ENCODE measurements at places on chromosomes 5 and 9.

DNA sequence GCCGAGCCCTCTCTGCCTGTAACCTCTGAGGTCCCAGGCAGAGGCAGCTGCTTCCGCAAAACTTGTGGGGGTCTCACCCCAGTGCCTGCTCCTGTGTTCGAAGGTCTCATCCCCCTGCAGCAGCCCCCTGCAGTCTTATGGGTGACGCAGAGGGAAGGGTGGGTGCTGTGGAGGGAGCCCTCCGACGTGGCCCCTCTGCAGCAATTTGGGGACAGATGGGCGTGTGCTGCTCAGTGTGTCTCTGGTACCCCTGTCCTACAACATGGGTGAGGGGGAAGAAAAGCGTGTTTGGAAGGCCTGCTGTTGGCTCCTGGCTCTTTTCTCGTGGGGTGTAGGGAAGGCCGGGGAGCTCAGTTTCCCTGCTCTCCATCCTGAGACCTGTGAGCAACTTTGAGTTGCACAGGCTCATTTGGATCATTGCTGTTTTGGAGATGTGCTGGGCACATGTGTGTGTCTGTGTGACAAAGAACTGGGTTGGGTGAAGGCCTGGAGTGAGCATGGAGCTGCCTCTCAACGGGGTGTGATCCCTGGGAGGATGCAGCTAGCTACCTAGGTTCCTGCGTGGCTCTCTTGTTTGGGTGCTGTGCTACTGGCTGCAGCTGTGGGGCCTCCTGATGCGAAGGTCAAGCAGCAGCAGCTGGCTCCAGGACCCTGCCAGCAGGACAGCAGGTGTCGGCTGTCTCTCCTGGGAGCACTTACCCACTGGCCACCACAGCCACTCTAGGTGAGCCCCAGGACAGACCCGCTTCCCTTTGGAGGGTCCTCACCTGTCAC is 179.6 kb upstream of the PITX1 start:
- no peak for DNase-seq

- no peak for DNase-seq
These were observed 3.3 kb upstream of the RALGDS start for GRCh38 chr9:133124123-133124906.

DNA sequence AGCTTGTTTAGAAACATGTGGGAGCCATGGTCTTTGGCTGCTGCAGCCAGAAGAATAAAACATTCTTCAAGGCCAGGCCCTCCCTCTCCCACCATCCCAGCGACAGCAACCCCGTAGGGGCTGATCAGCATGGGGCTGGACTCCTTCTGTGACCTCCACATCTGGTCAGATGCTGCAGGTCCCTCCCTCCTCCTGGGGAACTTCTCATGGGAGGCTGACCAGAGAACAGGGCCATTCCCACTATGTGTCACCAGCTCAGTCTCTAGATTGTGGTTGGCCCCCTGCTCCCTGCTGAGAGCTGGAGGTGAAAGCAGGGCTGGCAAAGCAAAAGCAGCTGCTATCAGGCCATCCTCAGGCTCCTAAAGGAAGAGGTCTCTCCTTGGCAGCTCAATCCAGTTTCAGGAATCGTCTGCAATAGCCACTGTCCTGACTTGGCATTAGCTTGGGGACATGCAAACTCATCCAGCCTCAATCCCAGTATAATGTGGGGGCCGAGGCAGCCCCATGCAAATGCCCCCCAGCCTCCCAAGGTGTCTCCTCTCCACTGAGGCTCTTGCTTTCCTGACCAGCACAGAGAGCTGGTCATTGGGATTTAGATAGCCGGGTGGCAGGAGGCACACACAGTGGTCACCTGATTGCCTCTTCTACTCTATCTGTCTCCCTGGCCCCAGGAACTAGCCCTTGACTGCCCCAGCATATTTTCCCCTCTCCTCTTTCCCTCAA is 81.5 kb downstream of the NRG2 start:
- DNase-seq = no peak

DNA sequence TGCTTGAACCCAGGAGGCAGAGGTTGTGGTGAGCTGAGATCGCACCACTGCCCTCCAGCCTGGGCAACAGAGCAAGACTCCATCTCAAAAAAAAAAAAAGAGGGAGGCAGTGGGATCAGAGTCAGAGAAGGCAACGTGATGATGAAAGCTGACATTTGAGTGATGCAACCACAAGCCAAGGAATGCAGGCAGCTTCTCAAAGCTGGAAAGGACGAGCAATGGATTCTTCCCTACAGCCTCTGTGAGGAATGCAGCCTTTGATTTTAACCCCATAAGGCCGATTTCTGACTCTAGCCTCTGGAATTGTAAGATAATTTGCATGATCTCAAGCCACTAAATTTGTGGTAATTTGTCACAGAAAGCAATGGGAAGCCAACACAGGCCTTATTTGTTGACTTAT is 9.8 kb downstream of the TGFBI start:
- no peak for DNase-seq

GRCh38 chr5:150778517-150779396 is at the start of gene SMIM3:
Gene SMIM3, plus strand, starts transcription at chr5:150778757. Its CDS starts 16,684 bp downstream, at chr5:150795441.
- peak; percentile 74 for DNase-seq

DNA sequence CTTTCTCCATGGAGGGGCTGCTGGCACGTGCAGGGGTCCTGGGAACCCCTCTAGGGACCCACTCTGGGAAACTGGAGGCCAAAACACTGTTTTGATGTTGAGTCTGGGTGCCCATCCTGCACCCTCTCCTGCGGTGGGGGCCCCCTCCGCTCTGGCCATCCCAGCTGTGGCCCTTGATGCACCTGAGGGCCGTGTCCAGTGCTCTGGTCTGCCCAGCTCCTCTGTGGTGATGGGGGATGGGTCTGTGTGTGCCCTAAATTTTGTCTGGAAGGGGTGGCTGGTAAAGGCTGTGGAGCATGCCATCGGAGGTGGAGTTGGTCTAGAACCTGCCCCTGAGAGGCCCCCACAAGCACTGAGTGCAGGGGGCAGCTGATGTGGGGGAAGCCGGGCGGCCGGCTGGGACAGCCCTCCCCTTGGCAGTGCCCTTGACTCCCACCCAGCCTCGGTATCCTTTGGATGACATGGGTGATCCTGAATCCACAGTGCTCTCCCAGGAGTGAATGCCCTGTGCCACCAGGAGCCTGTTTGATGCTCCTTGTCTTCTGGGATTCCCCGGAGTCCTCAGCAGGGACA is 26.3 kb downstream of the AHRR start:
- DNase-seq = no peak

DNA sequence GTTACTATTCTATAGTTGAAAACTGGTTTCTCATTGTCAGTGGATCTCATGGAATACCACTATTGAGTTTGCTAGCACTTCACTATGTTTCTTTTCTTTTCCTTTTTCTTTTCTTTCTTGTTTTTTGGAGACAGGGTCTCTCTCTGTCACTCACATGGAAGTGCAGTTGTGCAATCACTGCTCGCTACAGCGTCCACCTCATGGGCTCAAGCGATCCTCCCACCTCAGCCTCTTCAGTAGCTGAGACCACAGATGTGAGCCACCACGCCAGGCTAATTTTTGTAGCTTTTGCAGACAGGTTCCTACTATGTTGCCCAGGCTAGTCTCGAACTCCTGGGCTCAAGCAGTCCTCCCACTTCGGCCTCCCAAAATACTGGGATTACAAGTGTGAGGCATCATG is 42.7 kb upstream of the VCAN start:
- no peak for DNase-seq

- DNase-seq = no peak
These were observed 120.0 kb downstream of the ZNF354C start for GRCh38 chr5:179180061-179180610.
